ENCODE measurements at places on chromosomes 1 and 21.

GRCh38 chr1:25575191-25575590, 31.8 kb downstream of the LDLRAP1 start:
- DNase-seq, result no peak

DNA sequence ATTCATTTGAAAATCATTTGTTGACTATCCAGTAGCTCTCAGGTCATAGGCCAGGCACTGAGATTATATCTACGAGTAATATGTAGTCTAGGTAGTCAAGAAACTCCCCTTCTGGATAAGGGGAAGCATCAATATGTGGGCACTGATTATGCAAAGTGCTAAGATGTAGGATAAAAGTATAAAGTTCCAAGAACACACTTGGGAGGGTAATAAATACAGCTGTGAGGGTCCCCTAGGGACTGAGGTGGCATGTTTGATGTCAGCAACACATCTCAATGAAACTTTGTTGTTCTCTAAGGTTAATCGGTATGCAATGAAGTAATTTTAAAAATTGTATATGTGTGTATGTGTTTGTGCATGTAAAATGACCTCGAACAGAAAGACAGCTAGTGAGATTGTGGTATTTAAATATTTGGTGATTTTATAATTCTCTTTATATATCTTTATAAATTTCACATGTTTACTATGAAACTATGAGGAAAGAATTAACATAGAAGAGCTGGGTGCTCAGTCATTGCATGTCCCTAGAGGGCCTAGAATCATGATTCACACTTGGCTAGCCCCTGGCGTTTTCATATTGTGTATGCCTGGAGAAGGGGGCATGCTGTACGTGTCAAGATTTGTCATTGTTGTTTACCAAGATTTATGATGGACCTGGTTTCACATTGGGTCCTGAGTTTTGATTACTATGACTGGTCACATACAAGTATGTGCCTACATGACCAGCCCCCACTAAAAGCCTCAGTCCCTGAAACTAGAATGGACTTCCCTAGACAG, 140.1 kb upstream of the DUSP10 start:
- no peak for DNase-seq

DNA sequence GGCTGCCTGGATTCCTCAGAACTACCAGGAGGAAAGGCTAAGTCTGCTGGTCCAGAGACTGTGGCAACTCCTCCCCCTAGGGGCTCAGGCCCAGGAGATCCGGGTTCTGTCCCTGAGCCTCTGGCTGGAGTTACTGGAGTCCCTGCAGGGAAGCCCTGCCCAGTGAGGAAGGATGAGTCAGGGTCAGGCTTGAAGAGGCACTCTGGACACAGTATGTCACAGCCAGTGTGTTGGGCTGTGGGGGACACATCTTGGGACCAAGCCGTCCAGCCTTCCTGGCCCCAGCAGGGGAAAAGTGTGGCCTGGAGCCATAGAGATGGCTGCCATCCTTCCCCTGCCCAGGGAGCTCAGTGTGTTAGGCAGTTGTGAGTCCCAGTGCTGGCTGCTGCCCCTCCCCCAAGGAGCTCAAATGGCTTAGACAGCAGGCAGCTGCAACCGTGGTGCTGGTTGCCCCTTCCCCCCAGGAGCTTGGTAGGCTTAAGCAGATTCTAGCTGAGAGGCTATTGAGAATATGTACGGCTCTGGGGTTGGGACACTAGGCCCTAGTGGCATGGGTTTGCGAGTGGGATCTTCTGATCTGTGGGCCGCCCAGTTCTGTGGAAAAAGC, 28.2 kb upstream of the RABGAP1L start:
- no peak for DNase-seq

GRCh38 chr1:94119796-94120569, 965 bp downstream of the ABCA4 start:
- DNase-seq, result no peak

DNA sequence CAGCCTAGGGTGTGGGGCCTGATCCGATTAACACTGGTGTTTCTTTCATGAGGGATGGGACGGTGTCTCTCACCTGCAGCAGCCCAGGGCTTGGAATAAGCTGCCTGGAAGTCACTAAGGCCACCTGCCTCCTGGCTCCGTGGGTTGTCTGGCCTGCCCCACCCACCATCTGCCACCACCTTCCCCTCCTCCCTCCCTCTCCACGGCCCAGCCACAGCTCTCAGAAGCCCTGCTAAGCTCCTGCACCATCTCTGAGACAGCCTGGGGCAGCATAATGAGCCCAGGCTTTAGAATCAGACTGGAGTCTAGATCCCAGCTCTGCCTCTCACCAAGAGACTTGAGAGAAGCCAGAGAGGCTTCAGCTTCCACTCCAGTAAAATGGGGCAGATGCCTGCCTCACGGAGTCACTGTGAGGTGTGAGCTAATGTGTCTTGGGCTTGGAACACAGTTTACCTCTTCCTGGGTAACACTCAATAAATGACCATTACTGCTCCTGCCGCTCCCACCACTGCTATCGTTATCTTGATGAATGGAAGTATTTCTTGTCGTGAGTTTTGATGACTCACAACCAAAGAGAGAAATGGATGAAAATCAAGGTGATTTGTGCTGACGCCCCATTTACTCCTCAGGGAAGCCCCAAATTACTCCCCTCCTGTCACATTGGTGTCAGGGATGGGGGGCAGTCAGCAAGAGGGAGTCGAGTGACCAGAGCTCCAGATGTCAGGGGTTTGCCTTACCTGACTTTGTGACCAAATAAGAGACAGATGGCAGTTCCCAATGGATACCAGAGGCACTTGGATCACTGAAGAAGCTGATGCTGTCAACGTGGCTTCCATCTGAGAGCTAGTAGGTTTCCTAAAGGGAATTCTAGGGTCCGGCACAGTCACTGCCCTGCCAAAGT, 23.5 kb upstream of the C1QA start:
- DNase-seq, result no peak

DNA sequence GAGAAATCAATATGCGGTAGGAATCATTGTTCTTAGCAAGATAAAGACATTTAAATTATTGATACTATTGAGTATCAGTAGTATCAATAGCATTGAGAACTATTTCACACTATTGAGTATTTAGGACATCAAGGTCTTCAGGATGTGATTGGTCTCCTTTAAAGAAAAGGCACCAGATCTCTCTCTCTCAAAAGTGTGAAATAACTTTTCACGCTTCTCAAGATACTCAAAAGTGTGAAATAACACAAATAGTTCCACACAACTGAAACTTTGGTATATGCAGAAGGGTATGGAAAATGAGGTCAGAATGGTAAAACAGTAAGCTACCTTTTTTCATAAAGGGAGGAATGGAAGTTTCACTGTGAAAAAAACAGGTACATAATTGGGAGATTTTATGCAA, 6.7 kb upstream of the PYHIN1 start:
- no peak for DNase-seq

DNA sequence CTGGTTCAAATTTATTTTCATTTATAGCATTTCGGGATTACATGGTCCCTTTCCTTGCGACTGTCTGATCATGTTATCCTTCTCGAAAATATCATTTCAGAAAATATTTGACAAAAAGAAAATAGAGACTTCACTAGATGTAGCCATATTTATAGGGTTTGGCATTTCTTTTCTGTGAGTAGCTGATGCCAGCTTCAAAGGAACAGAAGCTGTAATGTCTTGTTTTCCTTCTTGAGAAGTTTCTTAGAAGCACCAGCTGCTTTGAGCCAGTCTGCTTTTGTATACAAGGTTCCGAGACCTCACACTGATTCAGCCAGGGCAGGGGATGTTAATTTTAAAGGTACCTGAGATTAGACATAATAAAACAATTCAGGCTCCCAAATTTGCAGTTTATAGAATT, 248.2 kb downstream of the ZNF648 start:
- DNase-seq, result no peak

GRCh38 chr1:172456344-172456769, 12.5 kb upstream of the PIGC start:
- DNase-seq, result no peak

DNA sequence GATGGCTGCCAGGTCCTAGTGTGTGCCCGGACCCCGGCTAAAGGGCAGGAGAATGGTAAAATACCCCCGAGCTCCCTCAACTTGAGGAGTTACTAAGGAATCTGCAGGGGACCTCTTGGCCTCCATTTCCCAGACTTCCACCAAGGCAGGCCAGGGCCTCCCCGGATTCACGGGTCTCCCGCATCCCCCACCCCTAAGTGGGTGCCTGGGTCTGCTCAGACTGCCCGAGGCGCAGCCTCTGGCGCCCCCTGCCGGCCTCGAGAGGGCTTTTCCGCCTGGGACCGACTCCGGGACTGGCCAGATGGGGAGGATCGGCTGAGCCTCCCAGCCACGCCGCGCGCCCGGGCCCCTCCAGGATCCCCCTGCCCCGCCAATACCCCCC, 1.7 kb downstream of the PLEKHG5 start:
- no peak for DNase-seq
